ENCODE measurements at places on chromosomes 5 and 9.
A peak's percentile ranks its signal among the peaks of the same experiment; 100 is the strongest.

- DNase-seq: no peak
These were observed 41.6 kb downstream of the ADAMTS2 start for GRCh38 chr5:179303451-179304200.

DNA sequence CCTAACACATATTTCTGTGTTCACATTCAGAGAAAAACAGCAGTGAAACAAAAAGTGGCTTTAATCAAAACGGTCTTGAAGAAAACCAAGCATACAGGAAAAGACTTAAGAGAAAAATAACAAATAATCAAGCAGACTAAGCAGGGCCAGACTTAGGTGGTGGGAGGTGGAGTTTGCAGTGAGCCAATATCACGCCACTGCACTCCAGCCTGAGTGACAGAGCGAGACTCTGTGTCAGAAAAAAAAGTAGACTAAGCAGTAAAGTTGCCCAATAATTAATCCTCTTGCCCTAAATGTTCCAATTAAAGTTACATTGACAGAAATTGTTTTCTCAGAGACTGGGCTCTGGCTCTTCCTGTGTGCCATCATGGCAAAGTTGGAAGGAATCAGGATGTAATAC, 26.6 kb upstream of the GLDC start:
- DNase-seq: no peak

DNA sequence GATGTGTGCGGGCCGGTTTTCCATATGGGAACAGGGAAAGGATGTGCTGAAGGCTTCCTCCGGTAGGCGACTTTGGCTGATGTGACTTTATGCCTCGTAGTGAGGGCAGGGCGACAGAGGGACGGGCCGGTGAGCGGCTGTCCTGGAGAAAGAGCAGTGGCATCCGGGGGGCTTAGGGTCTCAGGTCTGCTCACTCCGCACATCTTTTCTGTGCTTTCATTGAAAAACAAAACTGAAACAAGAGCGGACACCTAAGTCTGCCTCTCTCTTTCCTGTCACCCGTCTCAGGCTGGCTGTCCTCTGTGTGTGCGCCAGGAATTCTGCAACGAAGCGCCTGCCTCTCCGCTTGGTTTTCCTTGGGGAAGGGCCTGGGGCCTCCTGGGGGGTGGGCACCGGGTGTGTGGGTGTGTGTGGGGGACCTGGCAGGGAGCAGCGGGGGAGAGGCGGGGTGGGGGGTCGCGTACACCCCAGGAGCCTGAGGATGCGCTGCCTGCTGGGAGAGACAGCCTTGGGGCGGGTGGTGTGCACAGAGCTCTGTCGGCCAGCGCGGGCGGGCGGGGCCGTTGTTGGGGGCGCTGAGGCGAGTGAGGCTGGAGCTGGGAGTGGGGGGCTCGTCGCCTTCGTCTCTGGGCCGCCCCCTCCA, 580 bp upstream of the PRRX2 start:
- no peak for DNase-seq

GRCh38 chr5:140114341-140115185, 654 bp downstream of the PURA start:
- DNase-seq: peak; percentile 68

DNA sequence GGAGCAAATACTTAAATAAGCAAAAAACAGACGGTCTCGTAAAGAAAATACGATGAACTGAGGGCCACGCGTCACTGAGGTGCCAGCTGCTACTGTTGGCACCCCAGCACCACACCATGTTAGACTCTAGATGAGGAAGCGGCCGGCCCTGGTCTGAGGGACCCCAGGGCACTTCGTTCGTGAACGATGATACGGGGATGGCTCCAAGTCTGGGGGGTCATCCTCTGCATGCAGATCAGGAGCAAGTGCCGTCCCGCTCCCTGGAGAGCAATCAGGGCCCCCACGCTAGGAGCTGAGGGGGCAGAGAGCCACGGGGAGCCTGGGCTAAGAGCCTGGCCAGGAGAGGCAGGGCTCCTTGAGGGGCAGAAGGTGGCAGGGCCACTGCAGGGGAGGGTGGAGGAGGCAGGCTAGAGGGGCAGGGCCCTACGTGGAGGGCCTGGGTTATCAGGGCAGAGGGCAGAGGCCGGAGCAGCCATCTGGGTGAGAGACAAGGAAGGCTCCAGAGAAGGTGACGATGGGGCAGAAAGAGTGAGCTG, 24.1 kb downstream of the SARDH start:
- DNase-seq: no peak

DNA sequence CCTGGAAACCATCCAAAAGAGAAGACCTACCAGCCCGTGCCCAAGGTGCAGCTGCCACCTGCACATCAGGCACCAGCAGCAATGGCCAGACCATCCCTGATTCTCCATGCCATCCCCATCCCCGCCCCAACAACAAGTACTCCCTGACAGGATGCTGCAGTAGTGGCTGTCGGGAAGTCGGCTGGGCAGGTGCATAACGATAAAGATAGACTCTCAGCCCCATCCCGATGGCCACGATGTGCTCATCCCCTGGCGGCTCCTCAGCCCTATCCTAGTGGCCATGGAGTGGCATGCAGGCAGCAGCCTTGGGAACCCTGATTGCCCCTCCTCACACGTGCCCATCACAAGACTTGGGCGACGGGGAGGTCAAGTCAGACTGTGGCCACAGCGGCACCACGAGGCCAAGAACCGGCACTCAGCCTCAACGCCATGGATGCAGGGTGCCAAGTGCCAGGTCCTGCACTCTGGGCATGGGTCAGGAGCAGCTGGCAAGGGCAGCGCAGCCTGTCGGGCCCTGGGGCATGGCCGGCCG, 368.8 kb upstream of the SPATA31A5 start:
- no peak for DNase-seq

- no peak for DNase-seq
These were observed 73.2 kb upstream of the STXBP1 start for GRCh38 chr9:127538849-127539258.

DNA sequence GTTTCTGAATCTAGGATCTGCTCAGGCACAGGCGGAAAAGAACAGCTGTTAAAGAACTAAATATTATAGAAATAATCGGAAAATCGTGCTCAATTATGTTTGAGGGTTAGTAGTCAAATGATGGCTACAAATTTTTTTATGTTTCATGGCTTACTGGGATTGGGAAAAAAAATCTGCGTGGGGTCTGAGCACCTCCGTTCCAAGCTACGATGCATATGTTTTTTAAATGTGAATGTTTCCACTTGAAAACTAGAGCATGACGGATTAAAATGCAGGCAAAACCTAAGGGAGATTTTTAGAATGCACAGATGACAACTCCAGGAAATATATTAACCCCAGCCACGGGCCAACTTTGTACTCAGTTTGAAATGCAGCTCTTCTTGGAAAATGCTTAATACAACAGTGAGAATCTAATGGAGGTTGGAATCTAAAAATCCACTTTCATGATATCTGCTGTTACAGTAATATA, 5.3 kb downstream of the OTP start:
- DNase-seq: no peak

GRCh38 chr9:75483636-75484035, 395.3 kb downstream of the OSTF1 start:
- DNase-seq: peak; percentile 48

- DNase-seq: peak; percentile 43
These were observed 40.2 kb upstream of the TRIM32 start for GRCh38 chr9:116646661-116647514.

- no peak for DNase-seq
These were observed 6.1 kb upstream of the TMEM268 start for GRCh38 chr9:114604989-114605388.

DNA sequence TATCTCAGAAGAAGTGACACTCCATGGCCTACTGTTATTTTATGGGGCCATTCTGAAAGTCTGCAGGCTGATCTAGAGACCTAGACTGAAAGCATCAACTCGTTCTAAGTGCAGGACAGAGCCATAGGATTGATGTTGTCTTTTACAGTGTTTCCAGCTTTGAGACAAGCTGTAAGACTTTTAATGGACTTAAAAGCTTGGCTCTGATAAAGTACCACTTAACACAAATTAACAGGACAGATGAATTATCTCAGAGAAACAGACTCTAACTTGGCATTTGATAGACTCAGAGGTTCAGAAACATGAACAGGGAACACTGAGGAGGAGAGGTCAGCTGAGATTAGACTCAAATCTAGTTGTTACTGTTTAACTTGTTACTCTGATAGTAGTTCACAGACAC, 203.2 kb downstream of the TLR4 start:
- DNase-seq: no peak

- no peak for DNase-seq
These were observed 28.2 kb downstream of the EXOC3 start for GRCh38 chr5:470961-471749.

- no peak for DNase-seq
These were observed 7.6 kb downstream of the TSPAN17 start for GRCh38 chr5:176654856-176655255.

DNA sequence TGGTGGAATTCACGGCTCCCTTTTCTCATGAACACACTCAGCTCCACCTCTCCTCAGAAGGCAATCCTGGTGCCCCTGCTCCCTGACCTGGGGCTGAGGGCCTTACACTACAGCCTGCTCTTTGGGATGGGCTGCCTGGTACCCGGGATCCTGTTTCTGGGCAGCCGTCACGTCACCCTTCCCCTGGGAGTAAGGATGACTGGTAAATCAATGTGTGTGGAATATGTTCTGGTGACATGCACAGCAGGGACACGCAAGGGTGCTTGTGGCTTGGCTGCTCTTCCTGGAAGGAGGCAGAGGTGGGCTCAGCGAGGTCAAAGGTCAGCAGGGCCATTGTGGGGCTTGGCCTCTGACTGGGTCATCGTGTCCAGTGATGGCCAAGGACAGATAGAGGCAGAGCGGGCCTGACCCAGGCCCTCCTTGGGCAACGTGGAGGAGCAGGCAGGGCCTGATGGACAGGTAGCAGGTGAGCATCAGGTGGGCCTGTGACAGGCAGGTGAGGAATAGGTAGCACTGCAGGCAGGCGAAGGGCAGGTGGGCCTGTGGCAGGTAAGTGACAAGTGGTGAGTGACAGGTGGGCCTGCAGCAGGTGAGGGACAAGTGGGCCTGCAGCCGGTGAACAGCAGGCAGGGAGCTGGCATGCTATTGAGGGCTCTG, 399.4 kb upstream of the IRX4 start:
- no peak for DNase-seq

GRCh38 chr5:166488560-166488959, 1802.9 kb upstream of the WWC1 start:
- DNase-seq: no peak

GRCh38 chr5:3344671-3345070, 251.0 kb upstream of the IRX1 start:
- no peak for DNase-seq

- no peak for DNase-seq
These were observed 15.0 kb downstream of the SKP1 start for GRCh38 chr5:134161513-134162395.

- DNase-seq: no peak
These were observed 978 bp upstream of the RGS14 start for GRCh38 chr5:177356746-177357145.

- peak; percentile 71 for DNase-seq
These were observed 103.7 kb upstream of the ITGA1 start for GRCh38 chr5:52684051-52684450.

DNA sequence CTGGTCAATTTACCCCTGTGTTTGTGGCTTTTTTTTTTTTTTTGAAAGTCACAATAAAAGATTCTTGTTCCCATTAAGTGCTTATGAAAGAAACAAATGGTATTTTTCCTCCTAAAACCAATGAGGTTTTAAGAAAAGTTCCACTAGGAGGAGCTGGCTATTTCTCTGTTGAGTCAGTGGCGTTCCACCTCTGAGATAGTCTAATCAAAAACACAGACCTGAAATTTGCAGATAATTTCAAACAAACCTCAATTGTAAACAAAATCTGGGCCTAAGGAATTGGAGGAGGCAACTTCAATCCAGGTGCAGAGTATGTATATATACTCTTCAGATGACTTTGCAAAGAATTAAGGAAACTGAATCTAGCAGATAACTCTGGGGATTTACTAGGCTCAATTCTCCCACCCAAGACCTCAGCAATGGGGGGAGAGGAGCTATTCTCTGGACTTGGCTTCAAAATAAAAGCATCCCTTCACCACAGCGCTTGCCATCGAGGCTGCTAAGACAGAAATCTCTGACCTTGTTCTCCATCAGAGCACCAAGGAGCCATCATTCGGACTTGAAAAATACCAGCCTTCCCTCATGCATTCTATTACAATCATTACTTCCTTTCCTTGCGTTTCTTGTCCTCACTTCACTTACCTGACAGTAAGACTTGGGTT, 52.4 kb downstream of the FANCC start:
- peak; percentile 36 for DNase-seq

DNA sequence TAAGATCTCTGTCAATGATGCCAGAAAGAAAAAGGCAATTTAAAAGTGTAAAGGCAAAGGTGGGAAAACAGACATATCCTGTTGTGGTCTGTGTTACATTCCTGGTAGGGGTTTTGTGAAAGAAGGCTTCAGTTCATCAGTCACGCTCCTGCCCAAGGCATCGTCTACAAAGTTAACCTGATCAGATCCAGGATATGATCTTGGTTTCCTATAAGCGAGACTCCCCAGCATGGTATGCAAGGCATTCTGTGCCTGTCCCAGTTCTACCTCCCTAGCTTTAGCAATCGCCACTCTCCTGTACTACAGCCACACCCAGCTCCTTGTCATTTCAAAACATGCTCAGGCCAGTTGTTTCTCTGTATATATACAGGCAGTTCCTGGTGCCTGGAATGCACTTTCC, 58.0 kb upstream of the PTPN3 start:
- peak; percentile 82 for DNase-seq

DNA sequence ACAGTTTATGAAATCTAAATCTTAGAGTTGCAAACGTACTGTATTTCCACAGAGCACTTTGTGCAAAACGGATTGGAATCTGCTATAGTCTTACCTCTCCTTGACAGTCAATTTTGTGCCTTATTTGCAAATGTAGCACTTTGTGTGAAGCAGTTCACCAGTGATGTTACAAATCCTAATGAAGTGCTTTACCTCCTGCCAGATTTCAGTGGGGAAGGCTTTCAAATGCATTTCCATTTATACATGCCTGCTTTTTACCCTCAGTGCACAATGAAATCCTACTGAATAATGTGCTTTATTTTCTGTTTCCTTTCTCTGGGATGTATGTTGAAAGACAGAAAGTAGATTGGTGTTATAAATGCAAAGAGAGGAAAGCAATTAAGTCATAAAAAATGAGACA, 2141.6 kb upstream of the C9orf72 start:
- DNase-seq: no peak

DNA sequence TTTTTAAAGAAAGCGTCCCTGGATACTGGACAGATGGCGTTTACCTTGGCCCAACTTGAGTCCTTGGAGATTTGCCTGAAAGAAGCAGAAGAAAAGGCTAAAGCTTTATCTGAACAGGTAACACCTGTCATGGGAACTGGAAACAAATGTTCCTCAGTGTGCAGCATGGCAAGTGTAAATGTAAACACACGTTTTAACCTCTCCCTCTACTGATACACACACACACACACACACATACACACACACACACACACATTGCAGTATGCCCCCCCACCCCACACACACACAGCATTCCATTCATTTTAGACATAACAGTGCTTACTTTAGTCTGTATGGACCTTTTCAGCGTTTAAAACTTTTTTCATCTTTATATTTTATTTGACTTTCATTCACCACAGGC, 51.1 kb downstream of the CCDC192 start:
- DNase-seq: no peak

All from kidney tubule cell (primary cell).